ENCODE measurements at places on chromosomes 4 and X.

- no peak for DNase-seq
Observed at GRCh38 chr4:128358913-128359279, 71.3 kb upstream of the PGRMC2 start.

DNA sequence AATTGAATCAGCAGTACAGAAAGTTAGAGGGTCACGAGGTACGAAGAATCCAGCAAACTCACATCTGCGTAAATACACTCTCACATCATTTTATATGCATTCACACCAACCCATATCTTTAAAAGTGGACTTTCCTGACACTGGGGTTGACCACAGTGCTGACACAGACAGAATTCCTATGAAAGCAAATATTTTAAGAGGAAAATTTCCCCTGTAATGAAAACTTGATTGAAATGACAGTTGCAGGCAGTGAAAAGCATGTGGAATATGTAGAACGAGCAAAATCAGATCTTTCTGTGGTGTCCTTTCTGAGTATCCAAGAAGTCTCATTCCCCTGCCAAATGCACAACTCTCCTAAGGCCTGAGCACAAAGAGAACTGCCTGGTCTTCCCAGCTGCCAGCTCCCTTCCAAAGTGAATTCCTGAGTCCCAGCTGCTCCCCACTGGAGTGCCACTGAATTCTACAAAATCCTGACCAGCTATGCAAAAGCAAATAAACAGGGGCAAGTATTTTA lies 50.5 kb upstream of the FAM9C start:
- DNase-seq = no peak

GRCh38 chr4:16443504-16444088 lies 217.3 kb upstream of the TAPT1 start:
- DNase-seq = peak; percentile 1

GRCh38 chrX:25206778-25207177 lies 191.0 kb upstream of the ARX start:
- DNase-seq = no peak

GRCh38 chr4:153522802-153523094 lies 56.6 kb downstream of the TMEM131L start:
- DNase-seq = no peak

DNA sequence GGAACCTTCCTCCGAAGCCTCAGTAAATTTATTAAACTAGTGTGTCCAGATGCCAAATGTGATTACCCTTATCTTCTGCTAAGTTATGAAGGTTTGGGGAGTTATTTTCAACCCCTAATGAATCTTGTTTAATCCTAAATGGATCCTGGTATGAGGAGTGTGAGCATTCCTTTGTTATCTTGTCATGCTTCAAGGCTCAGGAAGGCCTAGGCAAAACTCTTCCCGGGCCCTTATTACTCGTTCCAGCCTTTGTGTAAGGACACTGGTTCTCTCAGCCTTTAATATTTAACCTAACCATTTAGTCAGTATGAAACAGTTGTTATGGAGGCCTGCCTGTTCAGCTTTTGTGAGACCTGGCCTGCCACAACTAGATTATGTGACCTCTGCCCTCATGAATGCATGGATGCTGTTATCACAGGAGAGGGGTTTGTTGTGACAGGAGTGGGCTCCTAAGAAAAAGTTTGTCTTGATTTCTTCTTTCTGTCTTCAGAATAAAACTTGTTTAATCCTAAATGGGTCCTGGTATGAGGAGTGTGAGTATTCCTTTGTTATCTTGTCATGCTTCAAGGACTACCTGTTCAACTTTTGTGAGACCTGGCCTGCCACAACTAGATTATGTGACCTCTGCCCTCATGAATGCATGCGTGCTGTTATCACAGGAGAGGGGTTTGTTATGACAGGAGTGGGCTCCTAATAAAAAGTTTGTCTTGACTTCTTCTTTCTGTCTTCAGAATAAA lies 181.7 kb downstream of the SLC39A8 start:
- no peak for DNase-seq

GRCh38 chr4:154010371-154010770 lies 221.5 kb upstream of the SFRP2 start:
- DNase-seq = no peak

DNA sequence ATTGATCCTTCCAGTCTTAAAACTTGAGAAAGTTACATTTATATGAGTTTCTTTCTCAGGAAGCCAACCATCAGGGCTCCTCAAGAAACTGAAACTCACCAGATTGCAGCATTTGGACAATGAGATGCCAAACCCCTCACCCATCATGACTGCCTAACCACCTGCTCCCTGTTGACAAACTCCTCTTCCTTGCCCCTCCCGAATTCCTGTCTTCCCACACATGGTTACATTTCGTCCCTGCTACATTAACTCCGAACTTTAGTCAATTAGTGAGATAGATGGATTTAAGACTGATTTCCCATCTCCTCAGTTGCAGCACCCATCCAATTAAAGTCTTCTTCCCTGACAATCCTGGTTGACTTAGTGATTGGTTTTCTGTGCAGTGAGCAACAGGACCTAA lies 118.7 kb downstream of the ZNF330 start:
- DNase-seq = no peak

DNA sequence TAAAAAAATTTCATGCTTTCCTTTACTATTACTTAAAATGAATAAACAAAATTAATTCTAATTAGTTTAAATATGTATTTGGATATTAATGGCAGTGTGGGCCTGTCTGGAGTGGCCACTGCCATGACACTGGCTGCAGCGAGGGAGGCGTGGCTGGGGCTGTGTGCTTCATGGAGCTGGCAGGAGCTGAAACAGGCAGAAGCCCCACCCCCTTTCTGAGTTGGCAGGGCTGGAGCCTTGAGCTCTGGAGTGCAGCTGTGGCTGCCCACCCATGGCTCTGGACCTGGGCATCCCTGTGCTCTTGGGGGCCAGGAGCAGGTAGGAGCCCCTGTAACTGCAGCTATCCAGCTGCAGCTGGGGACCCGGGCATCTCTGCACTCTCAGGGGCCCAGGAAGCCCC lies 8.2 kb upstream of the HSD17B11 start:
- DNase-seq = no peak

DNA sequence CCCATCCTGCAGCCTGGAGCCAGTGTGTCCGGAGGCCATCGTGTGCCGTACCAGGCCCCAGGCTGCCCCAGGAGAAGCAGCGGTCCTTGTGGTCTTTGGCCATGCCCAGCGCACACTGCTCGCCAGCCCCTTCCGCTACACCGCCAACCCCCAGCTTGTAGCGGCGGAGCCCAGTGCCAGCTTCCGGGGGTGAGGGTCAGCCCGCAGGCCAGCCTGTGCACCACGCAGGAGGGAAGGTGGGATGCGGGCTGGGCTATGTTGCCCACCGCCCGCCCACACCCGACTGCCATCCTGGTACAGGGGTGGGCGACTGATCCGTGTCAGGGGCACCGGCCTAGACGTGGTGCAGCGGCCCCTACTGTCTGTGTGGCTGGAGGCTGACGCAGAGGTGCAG lies 7.6 kb upstream of the SRPK3 start:
- no peak for DNase-seq
